ENCODE measurements at places on chromosomes 16 and 17.
A peak's percentile ranks its signal among the peaks of the same experiment; 100 is the strongest.

GRCh38 chr16:17346621-17347569 is 123.9 kb downstream of the XYLT1 start:
- peak; percentile 62 for DNase-seq

GRCh38 chr16:13992322-13992721 is 72.4 kb downstream of the ERCC4 start:
- DNase-seq: no peak

GRCh38 chr16:82653550-82654511 is 27.1 kb downstream of the CDH13 start:
- DNase-seq: peak; percentile 74

GRCh38 chr16:81778861-81779535 is at the start of gene PLCG2:
Gene PLCG2, plus strand, starts transcription at chr16:81779291. Its CDS starts 6,699 bp downstream, at chr16:81785990.
- DNase-seq: peak; percentile 85

DNA sequence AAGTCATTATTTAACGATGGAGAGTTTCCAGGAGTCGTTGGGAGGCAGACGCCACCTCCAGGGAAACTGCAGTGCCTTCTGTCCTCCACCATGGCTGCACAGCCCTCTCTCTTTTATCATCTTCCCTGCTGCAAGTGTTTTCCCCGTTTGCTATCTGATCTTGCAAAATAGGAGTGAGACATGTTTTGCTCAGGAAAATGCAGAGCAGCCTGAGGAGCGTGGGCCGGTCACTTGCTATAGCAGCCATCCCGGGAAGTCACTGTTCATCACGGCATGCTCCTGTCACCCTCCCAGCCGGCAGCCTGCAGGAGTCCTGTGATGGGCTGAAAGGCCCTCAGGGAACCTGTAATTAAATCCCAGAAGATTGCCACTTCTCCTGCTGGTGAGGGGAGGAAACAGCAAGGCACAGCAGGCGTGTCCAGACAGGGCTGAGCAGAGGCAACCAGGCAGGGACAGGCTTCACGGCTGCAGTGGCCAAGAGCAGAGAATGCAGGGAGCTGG is 143.1 kb downstream of the GSG1L start:
- DNase-seq: no peak

- DNase-seq: no peak
Observed at GRCh38 chr16:69217433-69217832, 30.5 kb downstream of the SNTB2 start.

GRCh38 chr17:8629371-8630226 is 926 bp downstream of the MYH10 start:
- DNase-seq: peak; percentile 28

DNA sequence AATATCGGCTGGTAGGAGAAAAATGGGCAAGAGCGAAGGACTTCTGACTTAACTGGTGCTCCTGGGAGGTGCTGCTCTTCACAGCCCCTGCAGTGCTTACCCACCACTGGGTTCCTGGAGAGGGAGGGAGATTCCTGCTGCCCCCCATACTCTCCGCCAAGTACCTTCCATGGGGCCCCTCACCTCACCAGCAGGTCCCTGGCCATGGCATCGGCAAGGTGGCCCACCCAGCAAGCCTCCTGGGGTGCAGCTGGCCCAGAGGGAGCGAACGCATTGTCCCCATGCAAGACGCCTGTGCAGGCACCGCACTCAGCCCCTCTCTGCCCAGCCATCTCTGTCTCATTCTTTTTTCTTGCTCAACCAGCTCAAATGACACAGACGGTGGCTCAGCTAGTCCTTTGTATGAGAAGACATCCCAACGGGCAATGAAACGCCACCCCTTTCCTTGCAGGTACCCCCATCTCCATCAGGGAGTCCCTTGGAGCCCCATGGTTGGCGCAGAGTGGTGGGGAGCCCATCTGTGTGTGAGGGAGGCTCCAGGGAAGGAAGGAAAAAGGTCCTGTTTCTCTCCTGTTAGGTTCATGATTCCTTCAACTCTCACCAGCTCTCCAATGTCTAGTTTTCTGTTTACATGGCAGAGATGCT is 9.6 kb upstream of the ALDH3A1 start:
- no peak for DNase-seq

GRCh38 chr17:67020293-67020766 is 24.0 kb upstream of the CACNG1 start:
- DNase-seq: no peak

DNA sequence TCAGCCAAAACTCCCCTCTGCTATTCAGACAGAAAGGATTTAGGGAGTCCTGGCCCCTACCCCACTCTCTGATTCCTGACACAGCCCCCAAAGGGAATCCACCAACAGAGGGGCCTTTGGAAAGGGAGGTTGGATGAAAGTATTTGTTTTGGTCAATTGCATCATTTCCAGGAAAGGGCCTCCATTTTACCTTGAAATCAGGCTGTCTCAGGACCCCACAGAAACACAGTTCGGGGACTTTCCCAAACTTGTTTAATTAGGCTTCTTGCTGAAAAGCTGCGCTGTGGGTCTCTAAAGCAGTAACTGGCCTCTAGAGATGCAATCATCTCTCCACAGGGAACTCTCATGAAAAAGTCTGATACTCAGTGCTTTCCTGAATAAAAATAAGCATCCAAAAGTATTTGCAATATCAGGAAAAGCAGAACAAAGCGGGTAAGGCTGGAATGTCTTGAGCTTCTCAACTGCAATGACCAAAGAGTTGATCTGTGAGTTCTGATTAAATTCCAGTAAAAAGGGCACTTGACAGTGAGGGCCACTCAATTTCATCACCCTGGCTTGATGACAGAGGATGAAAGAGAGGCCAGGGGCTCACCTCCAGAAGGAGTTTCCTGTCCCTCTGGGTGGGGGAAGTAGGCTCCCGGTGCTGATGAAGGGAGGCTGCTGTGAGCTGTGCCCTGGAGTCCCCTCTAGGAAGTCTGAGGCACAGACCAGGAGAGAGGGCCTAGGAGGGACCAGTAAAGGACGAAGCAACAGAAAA is 36.3 kb downstream of the LYRM9 start:
- no peak for DNase-seq

GRCh38 chr17:28726627-28727491 is 826 bp upstream of the TLCD1 start:
- peak; percentile 90 for DNase-seq

- no peak for DNase-seq
Observed at GRCh38 chr17:64017381-64017980, 3.0 kb downstream of the ICAM2 start.

DNA sequence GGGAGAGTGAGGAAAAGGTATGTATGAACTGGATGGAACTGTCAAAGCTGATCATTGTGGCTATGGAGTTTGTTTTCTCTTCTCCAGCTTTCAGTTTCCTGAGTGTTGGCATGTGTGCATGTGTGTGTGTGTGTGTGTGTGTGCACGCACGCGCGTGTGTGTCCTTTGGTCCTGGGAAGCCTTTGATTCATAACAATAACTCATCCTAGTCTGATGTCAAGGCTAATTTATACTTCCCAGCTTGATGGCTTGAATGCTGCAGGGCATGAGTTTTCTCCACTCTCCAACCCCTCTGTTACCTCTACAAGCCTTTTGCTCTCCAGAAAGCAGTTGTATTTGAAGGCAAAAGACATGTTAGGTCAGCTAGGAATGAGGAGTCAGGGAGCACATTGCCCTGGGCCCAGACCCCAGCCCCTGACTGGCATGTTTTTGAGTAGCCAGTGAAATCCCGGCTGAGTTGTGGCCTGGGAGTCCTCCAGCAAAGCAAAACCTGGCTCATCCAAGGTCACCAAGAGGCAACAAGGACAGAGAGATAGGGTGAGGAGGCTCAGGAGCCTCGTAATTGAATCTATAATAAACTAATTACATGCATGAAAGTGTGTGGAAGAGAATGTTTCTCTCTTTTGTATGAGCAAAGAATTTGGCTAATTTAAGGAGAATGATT is 8.9 kb upstream of the CDC42EP4 start:
- DNase-seq: no peak

DNA sequence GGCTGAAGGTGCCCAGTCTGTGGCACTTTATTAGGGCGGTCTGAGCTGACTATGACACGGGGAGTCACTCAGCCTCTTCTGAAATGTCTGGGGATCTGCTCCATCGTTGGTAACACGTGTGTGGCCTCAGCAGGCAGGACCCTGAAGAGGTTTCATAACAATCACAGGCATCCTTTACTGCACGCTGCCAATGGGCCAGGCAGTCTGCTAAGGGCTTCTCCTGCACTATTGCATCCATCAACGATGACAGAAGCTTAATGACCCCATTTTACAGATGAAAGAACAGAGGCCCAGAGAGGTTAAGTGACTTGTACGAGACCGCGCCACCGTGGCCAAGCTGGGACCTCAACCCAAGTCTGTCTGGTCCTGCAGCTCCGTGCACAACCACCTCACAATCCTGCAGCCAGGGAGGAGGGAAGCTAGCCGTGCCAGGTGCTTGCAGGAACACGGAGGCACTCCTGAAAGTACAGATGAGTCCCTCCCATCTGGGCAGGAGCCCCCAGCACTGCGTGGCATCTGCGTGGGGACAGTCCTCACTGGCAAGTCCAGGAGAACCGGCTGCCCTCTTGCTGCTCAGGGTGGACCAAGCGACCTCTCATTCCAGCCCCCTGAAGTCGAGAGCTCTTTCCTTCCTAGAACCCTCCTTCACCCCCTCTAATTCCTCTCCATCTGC is 40.0 kb downstream of the RPH3AL start:
- DNase-seq: no peak

- no peak for DNase-seq
Observed at GRCh38 chr16:74586948-74587347, 20.0 kb downstream of the GLG1 start.

DNA sequence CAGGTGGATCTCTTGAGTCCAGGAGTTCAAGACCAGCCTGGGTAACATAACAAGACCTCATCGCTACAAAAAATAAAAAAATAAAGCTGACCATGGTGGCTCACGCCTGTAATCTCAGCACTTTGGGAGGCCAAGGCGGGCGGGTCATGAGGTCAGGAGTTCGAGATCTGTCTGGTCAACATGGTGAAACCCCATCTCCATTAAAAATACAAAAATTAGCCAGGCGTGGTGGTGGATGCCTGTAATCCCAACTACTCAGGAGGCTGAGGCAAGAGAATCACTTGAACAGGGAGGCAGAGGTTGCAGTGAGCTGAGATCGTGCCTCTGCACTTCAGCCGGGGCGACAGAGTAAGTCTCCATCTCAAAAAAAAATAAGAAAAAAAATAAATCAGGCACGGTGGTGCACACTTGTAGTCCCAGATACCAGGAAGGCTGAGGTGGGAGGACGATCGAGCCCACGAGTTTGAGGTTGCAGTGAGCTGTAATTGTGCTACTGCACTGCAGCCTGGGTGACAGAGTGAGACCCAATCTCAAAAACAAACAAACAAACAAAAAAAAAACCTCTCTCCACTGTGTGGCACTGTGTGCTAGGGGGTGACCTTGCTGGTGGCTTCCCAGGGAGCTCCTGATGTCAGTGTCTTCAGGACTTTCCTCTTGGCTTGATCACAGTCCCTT is 19.8 kb upstream of the MAPK3 start:
- no peak for DNase-seq

DNA sequence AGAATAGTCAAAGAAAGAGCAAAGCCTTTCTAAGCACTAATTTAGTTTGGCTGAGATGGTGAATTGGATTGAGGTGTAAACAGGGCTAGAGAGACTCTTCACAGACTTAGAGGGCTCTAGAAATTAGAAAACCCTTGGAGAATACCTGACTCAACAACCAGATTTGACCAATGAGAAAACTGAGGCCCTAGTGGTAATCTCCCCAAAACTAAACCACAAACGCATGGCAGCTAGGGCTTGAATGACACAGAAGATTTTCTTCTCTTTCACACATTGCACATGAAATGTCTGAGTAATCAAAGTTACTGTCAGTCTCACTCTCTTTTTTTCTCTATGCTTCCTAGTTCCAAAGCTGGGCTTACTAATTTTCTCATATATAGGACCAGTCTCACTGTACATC is 314.5 kb upstream of the KCNJ16 start:
- DNase-seq: no peak

DNA sequence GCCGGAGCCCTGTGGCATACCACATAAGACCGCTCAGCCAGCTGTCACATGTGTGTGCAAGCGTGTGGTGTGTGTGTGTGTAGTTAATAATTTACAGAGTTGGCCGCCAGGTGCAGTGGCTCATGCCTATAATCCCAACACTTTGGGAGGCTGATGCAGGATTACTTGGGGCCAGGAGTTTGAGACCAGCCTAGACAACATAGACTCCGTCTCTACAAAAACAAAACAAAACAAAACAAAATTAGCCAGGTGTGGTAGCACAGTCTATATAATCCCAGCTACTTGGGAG is 20.4 kb downstream of the SOCS1 start:
- DNase-seq: no peak

GRCh38 chr16:75443298-75443697 is 10.0 kb upstream of the CFDP1 start:
- DNase-seq: no peak

GRCh38 chr16:2036200-2036966 is 9.7 kb downstream of the NHERF2 start:
- no peak for DNase-seq

DNA sequence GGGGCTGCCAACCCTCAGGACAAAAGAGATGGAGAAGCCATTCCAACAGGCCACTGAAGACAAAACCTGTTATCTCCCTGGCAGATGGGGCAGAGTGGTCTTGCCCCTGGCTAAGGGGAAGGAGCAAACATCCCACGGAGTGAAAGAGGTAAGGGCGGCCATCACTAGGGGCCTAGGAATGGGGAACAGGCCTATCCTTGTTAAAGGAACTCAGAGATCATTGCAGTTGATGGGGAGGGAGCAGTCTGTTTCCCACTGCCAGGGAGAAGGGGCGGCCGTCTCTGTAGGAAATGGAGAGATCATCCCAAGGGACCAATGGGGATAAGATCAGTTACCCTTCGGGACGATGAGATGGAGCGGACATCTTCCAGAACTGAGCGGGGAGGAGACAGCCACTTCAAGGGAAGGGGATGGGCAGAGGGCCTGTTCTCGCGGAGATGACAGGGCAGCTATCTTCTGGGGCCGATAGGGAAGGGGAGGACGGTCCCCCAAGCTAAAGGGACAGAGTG is 581 bp upstream of the TMEM208 start:
- no peak for DNase-seq

GRCh38 chr17:21296097-21297025 is 11.8 kb downstream of the MAP2K3 start:
- DNase-seq: no peak

GRCh38 chr17:37220607-37220953 is 155.2 kb upstream of the C17orf78 start:
- no peak for DNase-seq

- no peak for DNase-seq
Observed at GRCh38 chr16:74034862-74035261, 261.8 kb upstream of the PSMD7 start.

DNA sequence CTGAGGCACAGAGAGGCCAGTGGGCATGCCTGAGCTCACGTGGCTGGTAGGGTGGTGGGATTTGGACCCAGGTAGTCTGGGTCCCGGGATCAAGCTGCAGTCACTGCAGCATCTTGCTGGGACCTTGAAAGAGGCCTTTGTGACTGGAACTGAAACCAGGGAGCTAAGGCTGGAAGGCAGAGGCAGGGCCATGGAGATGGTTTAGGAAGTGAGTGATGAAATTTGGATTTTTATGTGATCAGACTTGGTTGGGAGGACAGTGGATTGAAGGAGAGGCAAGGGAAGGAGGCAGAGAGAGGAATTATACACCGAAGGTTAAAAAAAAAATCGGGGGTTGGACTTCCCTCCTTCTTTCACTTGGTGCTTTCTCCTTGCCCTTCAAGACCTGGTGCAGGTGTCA is 255.4 kb upstream of the CACNG5 start:
- no peak for DNase-seq
